ENCODE measurements at places on chromosomes 7 and 10.

GRCh38 chr7:11492307-11492706, 339.7 kb downstream of the THSD7A start:
- DNase-seq: no peak

GRCh38 chr7:131655866-131656265, 99.4 kb upstream of the PODXL start:
- DNase-seq: no peak

GRCh38 chr7:17928055-17928454, 12.2 kb downstream of the SNX13 start:
- DNase-seq: no peak

DNA sequence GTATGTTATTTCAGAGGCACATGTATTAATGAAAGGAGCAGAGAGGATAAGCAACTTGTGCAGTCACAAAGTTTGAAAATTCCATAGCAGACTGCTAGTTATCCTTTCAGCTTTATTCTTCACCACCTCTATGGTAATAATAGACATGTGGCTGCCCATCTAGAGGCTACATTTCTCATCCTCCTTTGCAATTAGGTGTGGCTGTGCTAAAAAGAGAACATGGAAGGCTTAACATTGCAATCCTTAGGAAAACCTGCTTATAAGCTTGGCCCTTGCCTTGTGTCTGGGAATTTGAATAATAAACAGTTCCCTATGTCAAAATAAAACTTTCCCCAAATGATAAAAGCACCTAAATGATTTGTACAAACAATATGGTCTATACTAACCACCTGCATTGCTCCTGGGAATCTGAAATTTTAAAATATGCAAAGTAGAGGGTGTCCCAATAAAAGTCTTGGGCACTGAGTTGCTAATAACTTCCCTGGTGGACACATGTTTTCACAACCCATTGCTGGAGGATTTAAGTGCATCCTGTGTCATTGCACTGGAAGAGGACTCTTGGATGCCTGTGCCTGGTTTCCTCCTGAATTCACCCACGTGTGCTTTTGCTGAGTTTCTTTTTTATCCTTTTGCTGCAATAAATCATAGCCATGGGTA, 30.5 kb downstream of the IL6 start:
- DNase-seq: no peak

DNA sequence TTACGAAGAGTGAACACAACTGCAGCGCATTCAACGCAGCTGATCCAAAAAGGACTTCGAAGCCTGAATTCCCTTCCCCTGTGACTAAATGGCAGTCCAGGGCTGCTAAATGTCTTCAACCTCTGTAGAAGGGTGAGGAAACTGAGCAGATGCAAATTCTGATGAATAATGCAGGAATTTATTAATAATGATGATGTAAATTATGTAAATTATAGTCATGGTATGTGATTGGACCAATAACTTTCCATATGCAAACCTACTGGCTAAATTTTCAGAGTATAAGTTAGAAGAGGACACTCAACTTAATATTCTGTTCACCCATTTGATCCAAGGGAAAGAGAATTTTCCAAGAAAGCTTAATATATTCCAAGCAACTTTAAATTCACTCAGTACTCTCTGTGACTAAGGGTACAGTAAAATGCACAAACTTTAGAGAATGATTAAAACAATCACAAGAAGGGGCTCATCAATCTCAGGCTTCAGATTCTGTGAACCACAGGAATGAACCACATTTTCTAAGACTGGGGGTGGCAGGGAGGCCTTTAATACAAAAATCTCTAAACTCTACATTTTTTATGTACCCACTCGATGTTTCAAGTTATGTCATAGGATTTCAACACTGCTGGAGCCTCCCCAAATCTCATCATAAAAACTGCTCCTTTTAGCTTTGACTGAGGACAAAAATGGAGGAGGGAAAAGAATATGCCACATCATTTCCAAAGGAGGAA, 3.5 kb downstream of the FGFR2 start:
- no peak for DNase-seq

- no peak for DNase-seq
Measured at GRCh38 chr10:117427356-117427755, 52.1 kb upstream of the PDZD8 start.

DNA sequence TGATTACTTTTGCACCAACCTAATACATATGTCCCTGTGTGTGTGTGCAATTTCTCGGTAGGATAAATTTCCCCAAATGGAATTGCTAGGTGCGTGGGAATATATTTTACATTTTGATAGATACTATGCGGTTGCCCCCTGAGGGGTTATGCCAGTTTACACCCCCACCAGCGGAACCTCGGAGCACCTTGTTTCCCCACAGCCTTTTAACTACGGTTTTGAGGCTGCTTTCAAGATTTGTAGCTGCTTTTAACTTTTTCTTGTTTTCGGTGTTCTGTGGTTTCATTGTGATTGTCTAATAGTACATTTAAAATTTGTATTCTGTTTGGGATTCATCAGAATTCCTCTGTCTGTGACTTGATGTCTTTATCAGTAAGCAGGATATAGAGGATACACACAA, 22.0 kb downstream of the PROSER2 start:
- no peak for DNase-seq

DNA sequence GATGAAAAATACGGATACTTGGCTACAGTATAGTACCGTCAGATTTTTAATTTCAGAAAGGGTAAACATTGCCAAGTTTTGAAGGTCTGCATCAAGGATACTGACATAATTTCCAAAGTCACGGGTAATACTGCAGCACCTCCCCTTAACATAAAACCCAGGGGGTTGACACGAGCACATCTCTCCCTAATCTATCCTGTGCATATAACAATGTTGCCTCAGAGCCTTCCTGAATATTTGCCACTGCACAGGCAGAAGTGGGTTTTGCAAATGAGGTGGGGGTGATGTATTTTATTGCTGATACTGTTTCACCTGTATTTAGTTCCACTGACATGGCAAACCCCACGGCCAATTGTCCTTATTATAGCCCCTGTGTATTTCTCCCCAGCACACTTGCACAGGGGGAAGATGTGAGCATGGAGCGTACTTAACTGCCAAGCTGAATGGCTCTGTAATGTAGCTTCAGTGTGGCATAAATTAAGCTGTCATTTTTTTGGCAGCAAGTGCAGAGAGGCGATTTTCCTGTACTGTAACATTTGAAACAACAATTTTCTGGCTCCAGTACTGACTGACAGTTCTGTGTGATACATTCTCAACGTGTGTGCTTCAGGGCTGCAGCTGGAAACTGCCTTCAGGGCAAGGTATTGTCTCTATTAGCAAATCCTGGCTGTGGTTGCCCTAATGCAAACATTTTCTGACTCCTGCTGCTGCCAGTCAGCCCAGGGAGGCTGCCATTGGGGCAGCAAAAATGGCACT, 299.6 kb upstream of the SP4 start:
- no peak for DNase-seq

GRCh38 chr7:39405581-39405980, 160.6 kb upstream of the YAE1 start:
- DNase-seq: no peak

DNA sequence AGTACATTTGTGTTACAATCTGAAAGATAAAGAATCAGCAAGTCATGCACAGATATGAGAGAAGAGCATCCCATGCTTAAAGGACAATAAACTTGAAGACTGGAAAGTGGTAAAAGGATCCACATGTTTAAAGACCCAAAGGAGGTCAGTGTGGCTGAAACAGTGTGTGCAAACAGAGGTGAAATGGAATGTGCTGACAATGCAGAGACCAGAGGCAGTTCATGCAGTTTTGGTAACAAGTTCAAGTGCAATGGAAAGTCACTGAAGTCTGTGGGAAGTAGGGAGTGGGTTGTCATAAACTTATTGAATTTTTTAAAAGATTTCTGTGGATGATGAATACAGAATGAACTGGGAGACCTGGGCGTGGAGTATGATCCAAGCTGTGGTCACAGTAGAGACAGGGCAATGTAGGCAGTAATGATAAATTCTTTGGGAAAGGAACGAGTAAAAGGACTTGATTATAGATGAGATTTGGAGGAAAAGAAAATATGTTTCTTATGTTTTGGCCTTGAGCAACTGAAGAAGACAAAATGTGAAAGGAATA, 408.0 kb downstream of the HGF start:
- DNase-seq: peak; percentile 58

GRCh38 chr10:13347043-13347499, 1.0 kb downstream of the SEPHS1 start:
- peak; percentile 47 for DNase-seq

GRCh38 chr7:155394413-155394812, 63.5 kb upstream of the EN2 start:
- no peak for DNase-seq

DNA sequence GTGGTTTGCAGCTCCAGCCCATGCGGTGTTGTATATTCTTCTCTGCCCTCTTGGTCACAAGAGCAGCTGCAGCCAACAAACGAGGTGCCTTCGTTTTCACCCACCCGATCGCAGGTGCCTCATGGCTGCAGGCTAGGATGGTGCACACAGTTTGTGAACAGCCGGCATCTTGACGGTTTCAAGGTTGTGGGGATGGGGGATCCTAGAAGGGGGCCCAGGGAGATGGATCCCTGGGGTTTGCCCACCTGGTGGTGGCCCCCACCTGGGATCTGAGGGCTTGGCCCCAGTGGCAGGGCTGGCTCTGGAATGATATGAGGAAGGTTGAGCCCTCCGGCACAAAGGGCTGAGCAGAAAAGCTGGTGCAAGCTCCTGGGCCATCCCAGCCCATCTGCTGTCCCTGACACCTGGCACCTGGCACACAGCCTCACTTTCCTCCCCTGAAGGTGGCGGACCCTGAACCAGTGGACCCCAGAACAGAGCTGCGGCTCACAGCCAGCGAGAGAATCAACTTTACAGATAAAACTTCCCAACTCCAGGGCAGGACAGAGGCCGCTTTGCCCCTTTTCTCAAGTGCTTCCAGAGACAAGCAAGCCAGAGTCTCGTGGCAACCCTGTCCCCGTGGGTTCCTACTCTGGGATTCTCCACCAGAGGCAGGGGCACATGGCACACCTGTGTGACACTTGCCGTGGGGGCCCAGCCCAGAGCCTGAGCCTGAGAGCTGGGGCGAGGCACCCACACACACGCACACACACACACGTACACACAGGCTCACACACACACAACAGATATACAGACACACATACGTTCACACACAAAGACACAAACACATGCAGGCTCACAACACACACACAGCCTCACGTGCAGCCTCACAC, 177.3 kb upstream of the PPP2R2D start:
- no peak for DNase-seq

GRCh38 chr7:55533729-55534080, 38.6 kb downstream of the VOPP1 start:
- DNase-seq: peak; percentile 53

GRCh38 chr7:136403591-136403990, 426.4 kb upstream of the MTPN start:
- DNase-seq: no peak

- DNase-seq: no peak
Measured at GRCh38 chr7:125526092-125526491, 596.5 kb upstream of the POT1 start.

DNA sequence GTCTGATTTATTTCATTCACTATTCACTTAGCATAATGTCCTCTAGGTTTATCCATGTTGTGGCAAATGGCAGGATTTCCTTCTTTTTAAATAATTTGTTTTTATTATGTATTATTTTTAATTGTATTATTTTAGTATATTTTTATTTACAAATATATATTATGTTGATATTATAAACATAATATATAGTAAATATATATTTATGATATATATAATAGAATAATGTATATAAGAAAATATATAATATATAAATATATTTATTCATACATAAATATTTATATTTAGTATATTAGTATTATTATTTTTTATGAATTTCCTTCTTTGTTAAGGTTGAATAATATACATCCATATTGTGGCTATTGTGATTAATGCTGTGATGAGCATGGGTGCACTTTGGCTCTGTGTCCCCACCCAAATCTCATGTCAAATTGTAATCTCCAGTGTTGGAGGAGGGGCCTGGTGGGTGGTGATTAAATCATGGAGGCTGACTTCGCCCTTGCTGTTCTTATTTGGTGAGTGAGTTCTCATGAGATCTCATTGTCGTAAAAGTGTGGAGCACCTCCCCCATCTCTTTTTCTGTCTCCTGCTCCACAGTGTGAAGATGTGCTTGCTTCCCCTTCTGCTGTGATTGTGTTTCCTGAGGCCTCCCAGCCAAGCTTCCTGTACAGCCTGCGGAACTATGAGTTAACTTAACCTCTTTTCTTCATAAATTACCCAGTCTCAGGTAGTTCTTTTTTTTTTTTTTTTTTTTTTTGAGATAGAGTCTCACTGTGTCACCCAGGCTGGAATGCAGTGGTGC, 52.3 kb upstream of the CYP2C18 start:
- DNase-seq: no peak

GRCh38 chr10:124647421-124648130, 96.6 kb downstream of the FAM53B start:
- peak; percentile 79 for DNase-seq

DNA sequence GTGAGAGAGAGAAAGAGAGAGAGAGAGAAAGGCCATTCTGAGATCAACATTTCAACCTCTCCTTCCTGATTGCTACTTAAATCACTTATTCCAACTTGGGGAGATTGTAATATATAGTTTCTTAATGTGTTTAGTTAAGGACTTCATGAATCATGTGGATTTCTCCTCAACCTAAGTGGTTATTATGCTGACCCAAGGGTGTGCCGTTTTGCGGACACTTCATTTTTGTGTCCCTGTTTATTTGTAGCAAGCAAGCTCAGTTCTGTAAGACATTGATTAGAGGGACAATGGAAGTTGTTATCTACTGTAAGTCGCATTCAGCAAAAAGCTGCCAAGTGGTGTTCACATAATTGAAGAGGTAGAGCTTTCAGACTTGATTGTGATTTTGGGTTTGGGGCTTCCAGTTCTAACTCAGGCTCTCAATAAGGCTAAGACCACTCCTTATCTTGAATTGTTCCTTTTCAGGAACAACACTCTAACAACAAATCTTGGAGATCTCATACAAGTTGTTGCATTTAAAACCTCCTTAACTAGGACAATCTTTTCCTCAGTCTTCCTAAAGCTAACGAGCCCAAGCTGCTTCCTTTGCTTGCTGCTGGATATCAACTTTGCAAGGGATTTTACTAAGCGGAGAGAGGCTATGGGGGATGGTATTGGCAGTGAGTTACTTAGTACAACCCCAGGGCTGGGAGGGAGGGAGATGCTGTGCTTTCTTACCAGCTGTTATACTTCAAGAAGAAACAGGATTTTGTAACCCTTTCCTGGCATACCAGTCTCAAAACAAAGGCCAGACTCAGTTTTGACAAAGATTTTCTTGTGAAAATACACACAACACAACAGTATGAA, 19.8 kb upstream of the COL1A2 start:
- no peak for DNase-seq

- no peak for DNase-seq
Measured at GRCh38 chr7:50095634-50096033, 2.6 kb upstream of the ZPBP start.

- no peak for DNase-seq
Measured at GRCh38 chr7:83204715-83205114, 42.0 kb upstream of the PCLO start.

- DNase-seq: peak; percentile 84
Measured at GRCh38 chr10:92573798-92574547, at the start of gene IDE. IDE (minus strand) TSS chr10:92574093; CDS start chr10:92574019, 74 bp downstream.

GRCh38 chr10:86155054-86155921, 211.3 kb downstream of the GRID1 start:
- no peak for DNase-seq

GRCh38 chr7:107242267-107242666, 73.5 kb downstream of the HBP1 start:
- DNase-seq: no peak
